Stimulated activated memory B cell treated with anti-CD40 and anti-IgM and Interleukin-4, amounts not matched to agents 10 μg/mL and 1 μg/mL and 100 μg/mL, for 72 hours (primary cell): ENCODE measurements at places on chromosomes 5 and 9.

- no peak overlapping the region for H3K4me3 ChIP-seq
- H3K36me3 ChIP-seq, result no peaks in the 10 kb centered on the region
- H3K27ac ChIP-seq, result no peak overlapping the region
- no peak for ATAC-seq
- H3K4me1 ChIP-seq, result no peaks in the 10 kb centered on the region
- H3K27me3 ChIP-seq, result peaks cover 22% of the 10 kb centered on the region
Measured at GRCh38 chr9:78366827-78367226, 69.9 kb downstream of the PSAT1 start.

- H3K4me3 ChIP-seq, result no peak overlapping the region
- H3K4me1 ChIP-seq, result no peaks in the 10 kb centered on the region
- H3K27me3 ChIP-seq, result no peaks in the 10 kb centered on the region
- peak overlapping the region; percentile 39 for H3K27ac ChIP-seq
- ATAC-seq, result no peak
- peaks cover 59% of the 10 kb centered on the region for H3K36me3 ChIP-seq
Measured at GRCh38 chr9:89361031-89361430, 42.7 kb downstream of the SECISBP2 start.

- no peaks in the 10 kb centered on the region for H3K36me3 ChIP-seq
- H3K27me3 ChIP-seq, result no peaks in the 10 kb centered on the region
- ATAC-seq, result no peak
- H3K4me3 ChIP-seq, result no peak overlapping the region
- H3K4me1 ChIP-seq, result no peaks in the 10 kb centered on the region
- no peak overlapping the region for H3K27ac ChIP-seq
Measured at GRCh38 chr9:28293369-28294090, 720.2 kb upstream of the C9orf72 start.

DNA sequence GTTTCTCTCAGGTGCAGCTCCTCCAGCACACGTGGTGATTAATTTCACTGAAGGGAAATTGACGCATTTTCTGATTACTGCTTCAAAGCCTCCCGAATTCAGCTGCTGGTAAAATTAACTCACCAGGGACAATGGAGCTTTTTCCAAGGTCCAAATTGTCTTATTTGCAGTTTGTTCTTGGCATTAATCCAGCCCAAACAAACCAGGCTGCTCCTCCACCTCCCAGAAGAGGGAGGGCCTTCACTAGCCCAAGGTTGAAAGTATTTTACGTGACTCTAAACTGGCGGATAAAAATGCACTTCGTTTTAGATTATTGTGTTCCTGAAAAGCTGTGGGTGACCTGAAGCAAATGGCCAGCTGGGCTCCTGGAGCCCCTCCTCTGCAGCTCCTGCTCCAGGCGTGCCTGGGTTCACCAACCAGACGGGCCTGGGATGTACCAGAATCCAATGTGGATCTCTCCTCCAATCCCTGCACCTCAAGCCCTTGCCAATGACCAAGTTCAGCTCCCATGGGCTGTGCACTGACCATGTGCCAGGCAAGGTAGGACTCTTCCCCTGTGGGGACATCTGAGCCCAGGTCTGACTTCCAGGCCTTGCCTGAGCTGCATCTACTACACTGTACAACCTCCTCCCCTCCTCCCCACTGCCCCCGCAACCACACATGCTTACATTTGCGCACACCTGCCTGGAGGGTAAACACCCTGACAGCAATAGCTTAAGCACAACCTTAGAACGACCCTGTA lies 193.4 kb downstream of the CDK5RAP2 start:
- no peak for ATAC-seq
- no peaks in the 10 kb centered on the region for H3K27me3 ChIP-seq
- H3K4me3 ChIP-seq, result no peak overlapping the region
- no peak overlapping the region for H3K27ac ChIP-seq
- H3K4me1 ChIP-seq, result no peaks in the 10 kb centered on the region

DNA sequence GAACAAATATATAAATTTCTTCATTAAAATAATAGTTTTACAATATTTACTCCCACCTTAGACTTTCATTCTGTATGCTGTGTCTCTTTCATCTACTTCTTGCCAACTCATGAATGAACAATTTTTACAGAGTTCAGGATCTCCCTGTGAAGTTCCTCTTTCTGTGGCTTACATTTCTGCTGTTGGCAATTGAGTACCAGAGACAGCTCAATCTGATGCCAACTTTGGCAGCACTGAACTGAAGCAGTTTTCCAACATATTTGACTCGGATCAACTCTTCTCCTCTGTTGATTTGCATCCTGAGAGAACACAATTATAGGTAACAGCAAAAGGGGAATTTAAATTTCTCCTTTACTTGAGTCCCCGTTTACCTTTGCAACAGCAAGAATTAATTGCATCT lies 1262.2 kb downstream of the EFNA5 start:
- H3K4me3 ChIP-seq, result no peak overlapping the region
- ATAC-seq, result no peak
- H3K36me3 ChIP-seq, result no peaks in the 10 kb centered on the region
- H3K4me1 ChIP-seq, result no peaks in the 10 kb centered on the region
- no peak overlapping the region for H3K27ac ChIP-seq
